ENCODE measurements at places on chromosomes 2 and 18.
A peak's percentile ranks its signal among the peaks of the same experiment; 100 is the strongest.

DNA sequence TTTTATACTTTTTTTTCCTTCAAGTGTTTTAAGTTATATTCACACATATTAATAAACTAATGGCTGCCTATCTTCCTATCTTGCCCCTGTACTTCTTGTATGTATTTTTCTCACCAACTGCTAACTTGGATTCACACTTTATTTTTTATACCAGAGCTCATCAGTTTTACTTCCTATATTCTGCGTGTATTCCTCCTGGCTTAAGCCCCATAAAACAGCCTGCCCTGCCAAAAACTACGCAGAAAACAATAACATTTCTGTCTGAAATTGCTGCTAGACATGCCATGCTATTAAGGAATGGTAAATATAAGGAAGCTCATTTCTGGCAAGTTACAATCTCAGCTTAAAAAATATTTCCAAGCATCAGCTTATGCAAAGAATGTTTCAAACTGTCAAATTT, 172.3 kb downstream of the UBE2E3 start:
- no peak for DNase-seq

DNA sequence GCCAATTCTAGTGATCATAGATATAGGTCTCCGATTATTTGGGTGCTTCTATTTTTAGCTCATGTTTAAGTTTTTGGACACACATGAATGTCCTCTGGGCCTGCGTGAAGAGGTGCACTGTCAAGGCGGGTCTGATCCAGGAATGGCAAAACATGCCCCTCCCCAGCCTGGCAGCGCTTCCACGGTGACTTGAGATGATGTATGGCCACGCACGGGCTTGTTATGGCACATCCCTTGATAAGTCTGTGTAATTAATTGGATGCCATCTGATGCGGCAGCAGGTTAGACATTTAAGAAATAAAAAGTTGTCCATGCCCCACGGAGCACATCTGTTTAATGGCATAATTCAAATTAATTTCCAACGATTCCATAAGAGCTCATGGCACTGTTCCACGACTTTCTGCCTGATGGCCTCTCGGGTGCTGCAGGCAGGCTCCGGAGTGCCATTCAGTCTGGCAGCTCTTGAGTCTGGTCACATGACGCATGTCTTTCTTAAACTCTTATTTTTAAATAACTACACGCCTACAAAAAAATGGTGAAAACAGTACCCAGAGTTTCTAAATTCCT, 151.4 kb downstream of the ACKR3 start:
- no peak for DNase-seq

DNA sequence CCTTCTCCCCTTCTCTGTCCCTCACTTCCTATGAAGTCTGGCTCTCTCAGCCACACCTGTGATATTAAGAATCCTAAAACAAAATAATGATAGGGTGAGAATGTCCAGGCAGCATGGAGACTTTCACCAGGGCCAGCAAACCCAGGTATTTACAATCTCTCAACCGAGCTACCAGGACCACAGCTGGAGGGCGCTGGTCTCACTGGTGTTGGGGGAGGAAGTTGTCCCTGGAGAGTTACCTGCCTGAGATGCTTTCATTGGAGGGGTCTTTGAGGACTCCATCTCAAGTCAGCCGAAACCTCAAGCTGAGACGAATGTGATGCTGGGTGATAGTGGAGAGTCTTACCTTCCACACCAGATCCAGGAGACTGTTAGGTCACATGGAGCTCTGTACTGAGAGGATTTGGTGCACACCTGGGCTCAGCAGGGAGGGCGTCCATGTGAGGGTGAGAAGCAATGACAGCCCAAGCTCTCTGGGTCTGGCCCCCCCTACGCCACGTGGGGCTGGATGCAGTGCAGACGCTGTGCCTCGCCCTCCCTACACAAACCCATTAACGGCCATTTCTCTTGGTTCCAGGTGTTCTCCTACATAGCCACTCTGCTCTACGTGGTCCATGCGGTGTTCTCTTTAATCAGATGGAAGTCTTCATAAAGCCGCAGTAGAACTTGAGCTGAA, 27.4 kb downstream of the MAL start:
- no peak for DNase-seq

GRCh38 chr2:38182492-38183003, 106.6 kb upstream of the CYP1B1 start:
- DNase-seq, result no peak

DNA sequence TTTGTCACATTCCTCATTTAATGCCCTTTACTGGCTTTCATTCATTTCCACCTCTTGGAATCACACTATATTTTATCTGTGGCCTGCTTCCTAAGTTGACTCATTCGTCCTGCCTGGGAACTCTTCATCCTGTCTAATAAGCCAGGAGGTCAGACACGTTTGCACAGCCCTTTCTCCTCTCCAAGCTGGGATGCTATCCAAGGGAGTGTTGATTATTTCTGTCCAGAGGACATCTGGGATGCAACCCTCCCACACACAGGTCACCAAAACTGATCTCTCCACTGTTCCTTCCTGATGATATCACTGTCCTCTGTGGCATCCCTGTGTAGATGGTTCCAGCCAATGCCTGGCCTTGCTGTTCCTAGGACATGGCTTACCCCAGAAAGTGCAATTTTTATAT, 79.8 kb upstream of the NOSTRIN start:
- no peak for DNase-seq

DNA sequence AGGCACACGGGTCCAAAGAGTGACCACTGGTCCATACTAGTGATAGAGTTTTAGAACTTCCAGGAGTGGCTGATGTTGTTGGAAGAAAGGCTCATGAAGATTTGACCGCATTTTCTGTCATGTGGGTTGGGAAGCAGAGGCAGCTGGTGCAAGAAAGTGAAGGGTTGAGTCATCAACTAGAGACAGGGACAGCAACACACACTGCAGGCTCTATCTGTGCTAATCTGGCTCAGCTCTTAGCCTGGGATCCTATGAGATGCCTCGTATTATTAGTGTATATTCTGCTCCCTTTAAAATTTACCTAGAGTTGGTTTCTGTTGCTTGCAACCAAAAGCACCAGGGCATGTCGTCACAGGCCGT, 2.5 kb upstream of the SH3RF3 start:
- no peak for DNase-seq

- peak; percentile 7 for DNase-seq
These were observed 68.0 kb downstream of the DAW1 start for GRCh38 chr2:227939271-227940027.

GRCh38 chr2:68514316-68514929, 47.0 kb downstream of the APLF start:
- no peak for DNase-seq

GRCh38 chr18:75588412-75588811, 160.9 kb upstream of the SMIM21 start:
- DNase-seq, result no peak

- DNase-seq, result no peak
These were observed 239.5 kb downstream of the WDR7 start for GRCh38 chr18:56890632-56891031.

GRCh38 chr2:22037274-22037673, 913.5 kb downstream of the TDRD15 start:
- DNase-seq, result no peak

- no peak for DNase-seq
These were observed 149.7 kb upstream of the CAPN13 start for GRCh38 chr2:30956995-30957394.

GRCh38 chr2:235553696-235554100, 59.9 kb downstream of the AGAP1 start:
- DNase-seq, result no peak

GRCh38 chr2:37526323-37526722, 145.1 kb downstream of the CDC42EP3 start:
- no peak for DNase-seq

- DNase-seq, result no peak
These were observed 53.1 kb upstream of the BBS5 start for GRCh38 chr2:169426069-169426663.

- no peak for DNase-seq
These were observed 18.4 kb upstream of the SLC20A1 start for GRCh38 chr2:112627060-112628040.

DNA sequence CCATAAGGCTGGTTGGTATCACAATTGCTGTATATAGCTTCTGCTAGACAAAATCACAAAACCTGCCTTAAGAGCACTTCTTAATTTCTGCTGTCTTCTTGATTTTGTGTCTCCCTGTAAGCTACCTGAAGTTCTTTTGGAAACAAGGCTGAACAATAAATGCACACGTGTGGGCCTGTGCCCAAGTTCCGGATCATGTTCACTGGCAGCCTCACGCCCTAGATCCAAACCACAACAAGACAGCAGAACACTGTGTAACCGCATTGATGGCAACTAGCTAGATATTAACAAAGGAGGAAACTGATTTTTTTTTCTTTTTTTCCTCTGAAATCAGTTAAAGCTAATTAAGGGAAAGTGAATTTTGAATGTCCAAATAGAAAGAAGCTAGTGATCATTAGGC, 81.5 kb upstream of the LYPD6B start:
- no peak for DNase-seq

- no peak for DNase-seq
These were observed 48.5 kb upstream of the DTNA start for GRCh38 chr18:34661464-34662087.

GRCh38 chr2:174292908-174293307, 41.8 kb upstream of the SP9 start:
- DNase-seq, result no peak

DNA sequence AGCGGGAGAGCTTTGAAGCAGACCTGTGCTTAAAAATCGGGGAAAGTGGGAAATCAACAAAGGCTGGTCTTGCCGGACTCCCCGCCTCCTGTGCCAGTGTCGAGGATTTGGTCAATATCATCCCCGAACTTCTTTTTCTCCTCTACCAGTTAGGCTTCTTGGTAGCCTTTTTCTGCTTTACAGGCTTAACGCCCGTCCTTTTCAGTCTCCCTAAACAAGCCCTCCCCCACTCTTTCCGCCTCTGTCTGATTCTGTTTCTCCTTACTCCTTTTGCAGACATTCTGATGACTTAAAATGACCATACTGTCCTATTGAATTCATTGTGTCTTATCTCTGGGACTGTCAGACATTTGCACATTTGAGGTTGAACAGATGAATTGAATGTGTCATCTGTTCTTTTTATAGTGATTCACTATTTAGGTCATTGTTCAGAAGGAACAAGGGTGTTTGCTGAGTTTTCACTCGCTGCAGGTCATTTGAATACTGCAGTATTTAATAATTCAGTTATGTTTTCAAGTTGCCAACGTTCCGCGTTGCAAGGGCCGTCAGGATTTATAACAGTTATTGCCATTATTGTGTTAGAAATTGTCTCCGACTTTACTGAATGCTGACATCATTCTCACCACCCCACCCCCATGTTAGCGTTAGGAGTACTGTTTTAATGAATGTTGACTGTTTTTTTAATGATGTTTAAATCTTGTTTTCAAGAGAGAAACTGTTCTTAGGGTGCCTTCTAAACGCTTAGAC, 1.1 kb downstream of the ITGAV start:
- peak; percentile 45 for DNase-seq

- DNase-seq, result no peak
These were observed 316.6 kb upstream of the CHST9 start for GRCh38 chr18:27501671-27502070.

DNA sequence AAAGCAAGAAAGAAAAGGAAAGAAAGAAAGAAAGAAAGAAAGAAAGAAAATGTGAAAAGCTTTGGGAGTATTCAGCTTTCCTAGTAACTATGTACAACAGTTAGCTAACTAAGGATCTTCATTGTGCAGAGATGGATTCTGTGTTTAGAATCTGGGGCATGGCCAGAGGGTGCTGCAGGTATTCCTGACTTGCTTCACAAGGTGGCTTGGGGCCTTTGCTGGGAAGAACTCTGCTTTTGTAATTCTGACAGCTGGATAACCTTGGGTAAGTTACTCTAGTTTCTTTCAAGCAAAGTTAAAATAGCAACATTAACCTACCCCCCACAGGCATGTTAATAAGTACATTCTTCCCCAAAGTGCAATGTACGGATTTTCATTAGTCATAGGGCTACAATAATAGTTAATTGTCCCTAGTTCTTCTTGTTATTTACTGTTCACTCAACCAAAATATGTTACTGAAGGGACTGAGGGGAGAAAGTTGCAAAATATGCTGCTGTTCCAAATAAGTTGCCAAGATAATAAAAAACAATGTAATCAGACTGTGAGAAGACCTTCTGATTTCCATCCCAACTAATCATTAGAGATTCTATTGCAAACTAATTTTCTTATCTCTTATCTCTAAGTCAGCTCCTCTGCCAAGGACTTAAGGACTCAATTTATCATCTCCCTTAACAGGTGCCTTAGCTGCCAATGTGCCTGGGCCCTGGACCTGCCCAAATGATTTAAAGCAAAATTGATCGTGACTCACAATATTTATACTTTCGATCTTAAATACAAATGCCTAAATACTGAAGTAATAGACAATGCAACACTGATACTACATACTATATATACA, 50.3 kb downstream of the SERPINB8 start:
- no peak for DNase-seq

GRCh38 chr2:50221106-50221505, 810.8 kb downstream of the NRXN1 start:
- no peak for DNase-seq

GRCh38 chr2:18001671-18002070, 123.2 kb downstream of the KCNS3 start:
- DNase-seq, result no peak

DNA sequence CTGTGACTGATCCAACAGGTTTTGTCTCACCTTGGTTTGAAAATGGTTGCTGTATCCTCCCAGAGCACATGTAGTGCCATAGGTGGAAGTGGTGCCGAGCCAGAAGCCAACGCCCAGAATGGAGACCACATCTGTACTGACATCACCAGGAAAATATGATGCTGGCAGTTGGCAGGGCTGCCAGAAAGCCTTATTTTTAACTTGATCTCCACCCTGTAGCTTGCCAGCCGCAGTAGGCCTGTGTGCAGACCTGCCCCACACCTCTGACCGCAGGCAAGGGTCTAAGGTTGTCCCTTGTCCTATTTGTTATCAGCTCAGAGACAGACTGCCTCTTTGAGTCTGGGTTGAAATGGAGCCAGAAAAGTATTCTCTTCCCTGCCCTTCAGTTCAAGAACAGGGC, 123.5 kb upstream of the EML6 start:
- no peak for DNase-seq

DNA sequence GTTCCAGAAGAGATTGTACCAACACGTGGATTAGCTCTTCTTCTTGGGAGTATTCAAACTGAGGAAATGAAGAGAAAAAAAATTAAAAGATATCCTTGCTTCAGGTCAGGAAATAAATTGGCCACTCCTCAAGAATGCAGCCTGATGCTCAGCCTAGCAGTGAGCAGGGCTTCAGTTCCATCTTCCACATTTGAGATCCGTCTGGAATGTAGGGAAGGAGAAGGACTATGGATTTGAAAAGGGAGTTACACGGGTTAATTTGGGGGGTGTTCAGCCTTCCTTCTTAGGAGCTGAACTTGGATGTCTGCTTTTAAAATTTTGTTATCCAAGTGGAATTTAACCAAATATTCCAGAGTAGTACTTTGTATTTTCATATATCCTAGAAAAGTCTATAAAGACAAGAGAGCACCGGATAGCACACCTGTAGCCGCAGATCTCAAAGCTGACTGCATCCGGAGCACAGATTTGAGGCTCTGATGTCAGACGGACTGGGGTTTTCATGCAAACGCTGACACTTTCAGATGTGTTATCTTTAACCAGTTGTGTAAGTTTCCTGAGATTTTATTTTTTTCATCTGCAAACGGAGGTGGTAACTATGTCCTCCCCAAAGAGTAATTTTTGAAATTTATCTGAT, 99.3 kb downstream of the COPS8 start:
- DNase-seq, result no peak
